Uterine smooth muscle cell (primary cell): ENCODE measurements at places on chromosomes 4 and X. TPM values are rescaled to one million over a fixed set of nuclear protein-coding genes. Genes with fewer than 3 reads are reported as not detected.

Gene SSX4B
- total RNA-seq = not detected in 2 replicates

Gene MAGEA1
- total RNA-seq = not detected in 2 replicates

Gene GLRB
- total RNA-seq = 15.4 and 18.9 TPM in 2 replicates

Gene TRIM75
- total RNA-seq = not detected in 2 replicates

Gene RTL9
- 0.11 and 0.37 TPM in 2 replicates for total RNA-seq

Gene MMGT1
- 9.1 and 9.3 TPM in 2 replicates for total RNA-seq

Gene CCDC110
- total RNA-seq = 1.3 and 2.0 TPM in 2 replicates

Gene DLG3
- total RNA-seq = 24.7 and 26.9 TPM in 2 replicates

Gene WNK3
- total RNA-seq = 0.44 and 0.87 TPM in 2 replicates

Gene GYPE
- 0.11 and 0.25 TPM in 2 replicates for total RNA-seq

Gene CYLC1
- total RNA-seq = not detected in 2 replicates

Gene ZNF732
- 0.12 and 0.66 TPM in 2 replicates for total RNA-seq

Gene ARR3
- total RNA-seq = not detected in 2 replicates

Gene PCDH19
- under 0.01 and 0.12 TPM in 2 replicates for total RNA-seq

Gene UGT2B10
- not detected in 2 replicates for total RNA-seq

Gene HS3ST1
- under 0.01 TPM in 1 of 2 replicates, not detected in the other for total RNA-seq

Gene FGFBP1
- not detected in 2 replicates for total RNA-seq

Gene FAM3A
- total RNA-seq = 32.4 TPM in 2 replicates

Gene CFAP99
- total RNA-seq = not detected in 2 replicates

Gene GAGE2A
- total RNA-seq = not detected in 2 replicates

Gene CT83
- not detected in 2 replicates for total RNA-seq

Gene TIMP1
- 461 and 698 TPM in 2 replicates for total RNA-seq

Gene SUV39H1
- 3.2 and 14.1 TPM in 2 replicates for total RNA-seq

Gene COL25A1
- 0.11 and 1.6 TPM in 2 replicates for total RNA-seq

Gene GPR119
- not detected in 2 replicates for total RNA-seq

Gene FAT4
- 6.6 and 9.9 TPM in 2 replicates for total RNA-seq

Gene LPAR4
- 0.12 and 0.22 TPM in 2 replicates for total RNA-seq

Gene DOK7
- under 0.01 TPM in 1 of 2 replicates, not detected in the other for total RNA-seq

Gene ZNF711
- total RNA-seq = 0.66 and 0.87 TPM in 2 replicates

Gene C4orf33
- total RNA-seq = 11.2 and 14.1 TPM in 2 replicates

Gene SOWAHB
- under 0.01 TPM in 1 of 2 replicates, not detected in the other for total RNA-seq

Gene OCIAD2
- total RNA-seq = 21.1 and 25.1 TPM in 2 replicates

Gene SSX5
- total RNA-seq = not detected in 2 replicates

Gene GYG2
- 1.1 and 2.4 TPM in 2 replicates for total RNA-seq

Gene SH3D19
- 18.4 and 19.3 TPM in 2 replicates for total RNA-seq

Gene PLS3
- 406 and 518 TPM in 2 replicates for total RNA-seq

Gene NEUROG2
- total RNA-seq = not detected in 2 replicates

Gene ZCCHC18
- 0.55 and 2.0 TPM in 2 replicates for total RNA-seq

Gene FGFRL1
- 7.1 and 10.1 TPM in 2 replicates for total RNA-seq

Gene ZIC3
- total RNA-seq = not detected in 2 replicates

Gene AFF2
- total RNA-seq = 0.22 and 0.37 TPM in 2 replicates

Gene PABPC4L
- total RNA-seq = 2.1 and 4.2 TPM in 2 replicates

Gene NDST4
- total RNA-seq = 0.12 and 0.66 TPM in 2 replicates

Gene SEC24B
- total RNA-seq = 12.4 and 12.5 TPM in 2 replicates

Gene SHOX
- not detected in 2 replicates for total RNA-seq

Gene SPANXC
- total RNA-seq = not detected in 2 replicates

Gene PNMA6A
- total RNA-seq = 3.5 and 8.7 TPM in 2 replicates

Gene SPOCK3
- 1.4 and 1.7 TPM in 2 replicates for total RNA-seq

Gene DCAF12L2
- total RNA-seq = 0.11 and 0.25 TPM in 2 replicates

Gene SULT1B1
- 0.12 and 0.66 TPM in 2 replicates for total RNA-seq

Gene NOX1
- total RNA-seq = not detected in 2 replicates

Gene DKK2
- 0.25 and 0.33 TPM in 2 replicates for total RNA-seq

Gene IL2RG
- not detected in 2 replicates for total RNA-seq

Gene GYPB
- not detected in 2 replicates for total RNA-seq
